ENCODE measurements at places on chromosomes 11 and 22.

- DNase-seq = no peak
Measured at GRCh38 chr11:63763496-63764339, 4.9 kb downstream of the ZFTA start.

DNA sequence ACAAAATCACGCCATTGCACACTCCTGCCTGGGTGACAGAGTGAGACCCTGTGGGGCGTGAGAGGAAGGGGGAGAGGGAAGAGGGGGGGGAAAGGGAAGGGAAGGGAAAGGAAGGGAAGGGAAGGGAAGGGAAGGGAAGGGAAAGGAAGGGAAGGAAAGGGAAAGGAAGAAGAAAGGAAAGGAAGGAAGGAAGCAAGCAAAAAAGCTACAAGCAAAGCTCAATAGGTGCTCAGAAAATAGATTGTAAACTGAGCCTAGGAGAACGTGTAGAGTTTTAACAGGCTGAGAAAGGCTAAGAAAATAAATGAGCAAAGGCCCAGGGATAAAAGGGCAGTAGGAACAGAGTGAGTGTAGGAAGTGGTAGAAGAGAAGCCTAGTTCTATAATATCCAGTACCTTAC is 30.8 kb upstream of the GDPD4 start:
- no peak for DNase-seq

GRCh38 chr11:132540581-132540980 is 991.7 kb downstream of the OPCML start:
- no peak for DNase-seq

- DNase-seq = no peak
Measured at GRCh38 chr22:43276321-43276720, 66.9 kb downstream of the SCUBE1 start.

DNA sequence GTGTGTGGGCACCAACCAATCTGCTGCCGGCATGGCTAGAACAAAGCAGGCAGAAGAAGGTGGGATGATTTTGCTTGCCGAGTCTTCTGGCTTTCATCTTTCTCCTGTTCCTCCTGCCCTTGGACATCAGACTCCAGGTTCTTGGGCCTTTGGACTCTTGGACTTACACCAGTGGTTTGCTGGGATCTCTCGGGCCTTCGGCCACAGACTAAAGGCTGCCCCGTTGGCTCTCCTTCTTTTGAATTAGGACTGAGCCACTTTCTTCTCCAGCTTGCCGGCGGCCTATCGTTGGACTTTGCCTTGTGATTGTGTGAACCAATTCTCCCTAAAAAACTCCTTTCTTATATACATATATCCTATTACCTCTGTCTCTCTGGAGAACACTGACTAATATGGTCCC is 128.1 kb upstream of the TEAD1 start:
- DNase-seq = no peak

DNA sequence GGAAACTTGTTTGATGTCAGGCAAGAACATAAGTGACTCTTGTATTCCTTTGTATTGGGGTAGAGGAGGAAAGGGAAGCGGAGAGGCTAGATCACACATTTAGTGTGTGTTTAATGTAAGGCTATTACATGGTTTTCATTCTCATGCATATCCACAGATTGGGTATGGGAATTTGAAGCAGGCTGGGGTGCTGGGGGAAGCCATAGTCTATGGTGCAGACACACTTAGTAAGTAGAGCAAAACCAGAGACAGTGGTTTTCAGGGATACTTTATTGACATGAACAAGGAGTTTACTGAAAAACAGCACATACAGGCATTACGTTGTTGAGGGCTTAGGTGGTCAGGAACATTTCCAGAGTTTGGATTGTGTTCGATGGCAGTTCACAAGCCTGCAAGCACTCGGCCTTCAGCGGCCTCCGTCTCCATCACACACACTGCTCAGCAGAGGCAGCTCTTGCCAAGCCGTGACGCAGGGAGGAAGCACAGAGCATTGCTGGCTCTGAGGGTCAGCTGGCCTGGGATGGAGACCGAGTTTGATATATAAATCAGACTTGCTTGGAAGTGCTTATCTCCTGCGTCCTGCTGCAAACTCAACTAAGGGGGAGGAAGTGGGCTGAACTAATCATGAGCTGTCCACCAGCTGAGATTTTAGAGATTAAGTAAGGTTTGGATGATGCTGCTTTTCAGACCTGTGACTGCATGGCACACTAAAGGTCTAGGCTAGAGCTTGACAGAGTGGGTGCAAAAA is 25.3 kb downstream of the SCN3B start:
- peak; percentile 22 for DNase-seq

DNA sequence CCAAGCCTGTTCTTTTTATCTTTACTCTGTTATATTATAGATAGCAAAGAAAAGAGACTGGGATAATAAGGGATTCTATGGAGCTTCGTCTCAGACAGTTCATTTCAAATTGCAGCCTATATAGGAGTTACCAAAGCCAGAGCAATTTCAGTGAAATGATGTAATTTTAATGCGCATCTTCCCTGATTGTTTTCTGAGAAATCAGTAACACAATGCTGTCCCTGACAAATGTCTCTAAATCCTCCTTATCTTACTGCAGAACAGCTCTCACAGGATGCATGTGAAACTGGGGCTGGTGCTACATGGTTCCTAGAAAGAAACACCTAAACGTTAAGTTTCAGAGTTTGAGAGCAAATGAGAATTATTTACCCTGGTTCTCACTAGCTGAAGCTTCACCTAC is 467.9 kb upstream of the ANO3 start:
- no peak for DNase-seq

DNA sequence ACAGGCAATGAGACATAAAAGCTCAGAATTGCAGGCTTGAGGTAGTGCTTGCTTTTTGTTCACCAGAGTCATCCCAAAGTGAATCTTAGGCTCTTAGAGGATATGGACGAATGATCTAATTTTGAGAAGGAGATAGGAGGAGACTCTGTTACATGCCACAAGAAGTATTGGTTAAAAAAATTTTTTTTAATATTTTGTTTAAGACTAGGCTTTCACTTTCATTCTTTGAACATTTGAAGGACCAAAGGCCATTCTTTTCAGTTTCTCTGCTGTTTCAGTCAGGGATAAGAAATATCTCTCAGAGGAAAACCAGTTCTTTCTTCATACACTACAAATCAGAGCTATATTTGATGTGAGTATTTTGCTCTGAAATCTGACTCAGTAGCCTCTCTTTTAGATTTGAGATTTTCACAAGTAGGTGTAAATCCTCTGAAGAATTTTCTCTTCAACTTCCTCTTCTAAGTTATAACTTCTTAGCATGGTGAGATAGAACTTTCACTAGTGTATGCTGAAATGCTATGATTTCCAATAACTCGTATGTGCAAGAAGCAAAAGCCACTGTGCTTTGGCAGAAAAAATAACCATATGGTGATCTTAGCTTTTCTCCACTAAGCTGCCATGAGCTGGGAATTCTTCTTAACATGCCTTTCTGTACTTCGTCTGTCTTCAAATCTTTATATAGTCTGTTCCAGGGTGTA is 24.1 kb upstream of the FAM181B start:
- no peak for DNase-seq

DNA sequence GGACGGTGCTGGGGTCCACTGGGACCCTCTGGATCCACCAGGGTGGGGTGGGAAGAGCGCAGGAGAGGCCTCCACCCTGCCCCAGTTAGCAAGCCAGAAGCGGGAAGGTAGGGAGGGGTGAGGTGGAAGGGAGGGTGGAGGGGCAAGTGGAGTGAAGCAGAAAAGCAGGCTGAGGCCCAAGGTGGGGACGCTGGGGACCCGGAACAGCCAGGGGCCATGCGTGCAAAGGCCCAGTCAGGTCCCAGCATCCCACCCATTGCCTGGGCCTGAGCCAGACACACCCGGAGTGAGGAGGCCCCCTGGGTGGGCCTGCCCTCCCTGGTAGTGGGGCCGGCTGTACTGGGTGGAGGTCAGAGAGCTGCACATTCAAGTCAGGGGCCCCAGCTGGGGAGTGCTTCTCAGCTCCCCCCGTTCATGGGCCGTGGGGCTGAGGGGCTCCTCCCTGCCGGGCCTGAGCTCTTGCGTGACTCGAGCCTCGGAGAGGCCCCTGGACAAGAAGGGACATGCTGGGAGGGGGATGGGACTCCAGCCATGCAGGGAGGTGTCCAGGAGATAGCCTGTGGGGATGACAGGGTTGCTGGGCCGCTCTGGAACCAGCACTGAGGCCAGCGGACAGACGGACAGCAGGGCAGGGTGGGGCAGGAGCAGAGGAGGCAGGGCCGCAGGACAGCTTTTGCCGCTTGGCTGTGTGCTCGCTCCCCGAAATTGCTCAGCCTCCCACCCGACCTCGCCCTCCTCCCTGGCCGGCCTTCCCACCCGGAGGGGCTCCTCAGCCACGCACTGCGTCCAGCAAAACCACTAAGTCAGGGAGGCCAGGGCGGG is 7.7 kb downstream of the TNNT3 start:
- DNase-seq = no peak

GRCh38 chr22:48890693-48891554 is 936.7 kb downstream of the BRD1 start:
- no peak for DNase-seq

DNA sequence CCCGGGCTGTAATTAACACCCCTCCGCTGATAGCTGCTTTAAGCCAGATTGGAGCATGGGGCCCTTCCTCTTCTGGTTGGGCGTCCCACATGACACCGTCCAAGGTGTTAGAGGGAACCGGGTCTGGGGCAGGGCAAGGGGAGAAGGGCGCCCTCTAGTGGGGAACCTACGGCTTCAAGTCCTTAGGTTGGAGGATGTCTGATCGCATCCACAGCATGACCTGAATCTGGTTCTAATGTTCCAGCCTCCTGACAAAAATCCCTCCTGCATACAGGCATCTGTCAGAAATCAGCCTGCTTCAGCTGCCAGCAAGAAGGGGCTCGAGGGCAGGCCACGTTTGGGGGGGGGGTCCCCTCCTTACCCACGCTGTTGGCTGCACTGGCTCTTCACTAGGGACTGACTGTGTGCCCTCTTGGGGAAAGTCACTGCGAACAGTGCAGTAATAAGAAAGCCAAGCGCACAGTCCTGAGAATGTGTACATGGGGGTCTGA is 94.2 kb upstream of the TBCEL start:
- DNase-seq = no peak

GRCh38 chr11:60349990-60350389 is 22.9 kb downstream of the MS4A6E start:
- DNase-seq = no peak

GRCh38 chr22:46739094-46739870 is 1.2 kb upstream of the CERK start:
- DNase-seq = peak; percentile 69

GRCh38 chr11:18392434-18393321 is 1.7 kb upstream of the LDHA start:
- DNase-seq = no peak

DNA sequence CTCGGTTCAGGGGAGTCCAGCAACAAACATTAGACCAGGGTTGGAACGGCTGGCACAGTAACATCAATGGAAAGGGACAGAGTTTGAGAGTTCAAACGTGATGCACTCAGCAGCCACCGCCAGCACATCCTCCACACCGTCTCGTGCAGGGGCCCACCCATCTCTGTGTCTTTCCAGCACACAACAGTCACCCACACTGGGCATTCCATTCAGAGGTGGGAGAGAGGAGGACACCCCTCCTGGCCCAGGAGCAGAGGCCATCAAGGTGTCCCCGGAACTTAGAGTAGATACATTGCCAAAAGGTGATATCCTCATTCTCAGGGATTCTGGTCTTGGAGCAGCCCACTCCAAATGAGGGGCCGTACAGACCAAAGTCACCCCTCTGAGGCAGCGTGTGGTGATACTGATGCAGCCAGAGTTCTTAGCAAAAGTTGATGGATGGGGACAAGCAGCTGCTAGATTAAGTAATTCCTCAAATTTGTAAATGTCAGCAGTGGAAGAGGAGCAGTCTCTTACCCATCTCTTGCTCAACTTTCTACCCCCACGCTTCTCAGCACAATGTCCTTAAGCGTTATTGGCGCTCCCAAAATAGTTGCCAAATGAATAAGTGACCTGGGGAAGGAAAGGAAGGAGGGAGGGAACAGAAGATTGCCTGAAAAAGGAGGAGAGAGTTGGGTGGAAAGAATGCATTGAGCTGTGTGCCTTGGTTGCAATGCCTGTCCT is 5.5 kb downstream of the SNAP29 start:
- no peak for DNase-seq

DNA sequence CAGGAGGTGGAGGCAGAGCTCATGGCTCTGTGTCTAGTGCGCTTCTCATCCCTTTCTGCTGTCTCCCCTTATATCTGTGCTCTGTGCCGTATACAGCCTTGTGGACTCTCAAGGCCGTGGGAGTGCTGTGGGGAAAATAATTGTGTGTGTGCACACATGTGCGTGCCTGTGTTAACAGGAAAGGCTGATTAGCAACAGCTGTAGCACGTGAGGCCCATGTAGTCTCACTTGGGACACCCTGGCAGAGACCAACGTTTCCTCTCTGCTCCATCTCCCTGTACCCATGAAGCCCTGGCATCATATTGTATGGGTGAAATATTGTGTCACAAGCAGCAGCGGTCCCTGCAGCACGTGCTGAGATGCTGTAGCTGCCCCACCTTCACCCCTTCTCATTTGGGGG is 109.3 kb downstream of the LRRC32 start:
- DNase-seq = no peak

GRCh38 chr11:92384802-92385201 is 160.2 kb downstream of the FAT3 start:
- DNase-seq = no peak

Measured in brain microvascular endothelial cell (primary cell).